Common myeloid progenitor, CD34-positive (primary cell): ENCODE measurements at places on chromosomes 16 and 17.

DNA sequence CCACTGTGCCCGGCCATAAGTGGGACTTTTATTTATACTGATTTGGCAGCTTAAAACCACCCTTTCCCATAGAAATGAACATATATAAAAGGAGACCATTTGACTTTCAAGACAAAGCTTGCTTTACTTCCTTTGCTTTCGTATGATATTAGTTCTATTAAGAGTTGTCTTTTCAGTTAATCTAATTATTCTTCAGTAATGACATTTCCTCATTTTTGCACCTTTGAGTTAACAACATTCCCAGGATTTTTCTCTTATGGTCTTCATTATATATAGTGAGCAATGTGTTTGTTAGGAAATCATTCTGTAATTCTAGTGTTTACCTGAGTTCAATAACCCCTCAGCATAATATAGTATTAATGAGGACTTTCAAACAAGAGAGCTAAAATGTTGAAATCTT, 173.8 kb downstream of the MAP2K6 start:
- no peak for DNase-seq

- DNase-seq, result no peak
These were observed 21.1 kb upstream of the JPT2 start for GRCh38 chr16:1656808-1657617.

- no peak for DNase-seq
These were observed 98.6 kb downstream of the NDE1 start for GRCh38 chr16:15748654-15749053.

GRCh38 chr17:77127735-77128361, 12.9 kb upstream of the SEC14L1 start:
- DNase-seq, result peak; percentile 83

GRCh38 chr16:11333702-11334101, 11.6 kb upstream of the RMI2 start:
- no peak for DNase-seq

GRCh38 chr16:17989255-17989654, 347.3 kb downstream of the NPIPA8 start:
- no peak for DNase-seq

DNA sequence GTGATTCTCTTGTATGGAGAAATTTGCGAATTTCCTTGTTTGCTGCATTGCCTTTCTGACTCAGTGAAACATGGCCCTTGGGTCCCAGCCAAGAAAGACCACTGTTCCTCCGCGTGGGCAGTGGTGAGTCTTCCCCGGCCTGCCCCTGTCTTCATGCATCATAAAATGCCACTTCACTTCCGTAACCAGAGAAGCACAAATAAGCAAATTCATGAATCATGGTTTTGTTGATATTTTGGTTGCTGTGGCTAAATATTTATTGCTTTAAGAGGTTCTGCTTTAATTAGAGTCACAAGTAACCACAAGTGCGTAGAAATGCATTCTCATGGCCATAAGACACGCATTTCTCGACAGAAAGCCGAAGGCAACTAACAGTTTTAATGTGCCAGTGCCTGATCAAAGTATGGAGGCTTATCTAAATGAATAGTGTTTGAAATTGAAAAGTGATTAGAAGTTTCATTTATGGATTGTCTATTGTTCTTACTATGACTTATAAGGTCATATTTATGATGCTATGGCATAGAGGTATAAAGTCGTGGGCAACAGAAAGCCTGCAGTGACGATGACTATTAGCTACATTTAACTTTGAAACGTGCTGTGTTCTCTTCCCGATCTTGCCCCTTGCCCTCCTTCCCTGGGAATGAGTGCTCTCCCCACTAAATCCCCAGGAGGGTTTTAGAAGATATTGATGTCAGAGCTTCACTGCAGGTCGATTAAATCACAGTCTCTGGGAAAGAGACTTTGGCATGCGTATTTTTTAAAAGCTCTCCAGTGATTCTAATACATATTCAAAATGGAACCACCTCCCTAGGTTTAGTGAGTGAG, 76.0 kb downstream of the WIPI1 start:
- peak; percentile 59 for DNase-seq

- peak; percentile 11 for DNase-seq
These were observed 14.7 kb downstream of the C16orf96 start for GRCh38 chr16:4570688-4571321.

GRCh38 chr17:2602597-2603017, 9.2 kb downstream of the PAFAH1B1 start:
- DNase-seq, result no peak

GRCh38 chr17:75059369-75060345, 12.6 kb downstream of the KCTD2 start:
- peak; percentile 79 for DNase-seq

GRCh38 chr17:32515677-32516383, 29.0 kb downstream of the CDK5R1 start:
- DNase-seq, result no peak

GRCh38 chr16:27761816-27762215, 211.9 kb downstream of the KATNIP start:
- DNase-seq, result no peak

DNA sequence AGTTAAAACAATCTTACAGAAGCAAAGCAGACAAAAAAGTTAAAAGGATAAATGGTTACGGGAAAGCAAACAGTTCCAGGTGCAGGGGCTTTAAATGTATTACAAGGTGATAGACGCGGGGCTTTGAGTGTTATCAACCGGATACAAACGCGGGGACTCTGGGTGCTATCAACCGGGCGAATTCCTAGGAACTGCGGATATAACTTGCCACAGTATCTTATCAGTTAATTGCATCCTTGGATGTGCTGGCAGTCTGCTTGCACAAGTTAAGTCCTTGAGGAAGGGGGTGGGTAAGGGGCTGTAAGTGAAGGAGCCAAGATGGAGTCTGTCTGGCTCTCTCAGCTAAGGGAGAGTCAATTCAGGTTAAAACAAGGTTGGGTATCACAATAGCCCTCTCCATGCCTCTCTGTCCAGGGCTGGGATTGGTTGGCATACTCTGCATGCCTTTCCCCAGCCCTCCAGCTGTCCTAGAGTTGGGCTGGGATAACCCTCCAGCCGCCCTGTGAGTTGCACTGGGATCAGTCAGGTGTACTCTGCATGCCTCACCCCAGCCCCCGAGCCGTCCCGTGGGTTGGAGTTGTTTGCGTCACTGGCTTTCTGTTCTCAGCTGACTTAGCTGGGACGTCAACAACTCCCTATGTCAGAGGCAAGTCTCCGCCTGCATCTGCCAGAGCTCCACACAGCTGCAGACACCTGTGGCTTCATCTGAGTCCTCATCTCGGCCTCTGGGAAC, 40.9 kb downstream of the TMEM235 start:
- peak; percentile 57 for DNase-seq

DNA sequence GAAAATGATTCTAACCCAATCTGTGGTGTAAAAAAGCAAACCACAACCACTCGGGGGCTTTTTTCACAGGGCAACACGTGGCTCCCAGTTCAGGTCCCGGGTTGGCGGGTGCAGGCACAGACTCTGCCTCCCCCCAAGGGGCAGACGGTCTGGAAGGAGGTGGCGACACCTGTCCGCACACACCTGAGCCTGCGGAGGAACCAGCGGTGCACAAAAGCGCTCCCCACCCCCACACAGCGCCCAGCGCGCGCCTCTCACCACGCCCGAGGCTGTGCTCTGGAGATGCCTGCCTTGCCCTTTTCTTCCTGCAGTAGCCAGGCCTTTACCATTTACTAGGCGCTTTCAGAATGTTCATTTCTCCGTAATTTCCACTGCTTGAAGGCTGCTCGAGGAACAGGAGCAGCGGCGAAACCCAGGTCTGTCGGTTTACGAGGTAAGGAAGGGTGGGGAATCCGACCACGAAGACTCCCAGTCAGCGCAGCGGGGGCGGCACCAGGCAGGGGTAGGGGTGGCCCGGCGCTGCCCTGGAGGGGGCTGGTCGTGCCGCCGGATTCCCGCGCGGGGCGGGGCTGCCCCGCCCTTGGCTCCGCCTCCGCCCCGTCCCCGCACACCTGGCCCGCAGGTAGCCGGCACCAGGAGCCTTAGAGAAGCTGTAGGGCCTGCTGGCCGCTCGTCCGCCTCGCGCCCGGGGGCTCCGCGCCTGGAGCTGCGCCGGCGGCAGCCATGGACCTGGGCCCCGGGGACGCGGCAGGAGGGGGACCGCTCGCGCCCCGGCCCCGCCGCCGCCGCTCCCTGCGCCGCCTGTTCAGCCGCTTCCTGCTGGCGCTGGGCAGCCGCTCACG, at the start of gene USP43:
USP43 (plus strand) TSS at position 608 of the 842 bp plus-strand sequence; CDS start at position 724, 116 bp downstream.
- DNase-seq, result peak; percentile 80

- DNase-seq, result no peak
These were observed 432.5 kb downstream of the HS3ST3B1 start for GRCh38 chr17:14733376-14733775.

- no peak for DNase-seq
These were observed 44.1 kb downstream of the CYB5D2 start for GRCh38 chr17:4187076-4187475.

GRCh38 chr16:2713523-2713922, 6.5 kb downstream of the PRSS27 start:
- DNase-seq, result peak; percentile 44

GRCh38 chr16:77457046-77457445, 22.2 kb upstream of the ADAMTS18 start:
- DNase-seq, result no peak

GRCh38 chr17:41147531-41148204, 2.0 kb downstream of the KRTAP4-5 start:
- no peak for DNase-seq

GRCh38 chr16:72963533-72964315, 84.2 kb downstream of the ZFHX3 start:
- no peak for DNase-seq

DNA sequence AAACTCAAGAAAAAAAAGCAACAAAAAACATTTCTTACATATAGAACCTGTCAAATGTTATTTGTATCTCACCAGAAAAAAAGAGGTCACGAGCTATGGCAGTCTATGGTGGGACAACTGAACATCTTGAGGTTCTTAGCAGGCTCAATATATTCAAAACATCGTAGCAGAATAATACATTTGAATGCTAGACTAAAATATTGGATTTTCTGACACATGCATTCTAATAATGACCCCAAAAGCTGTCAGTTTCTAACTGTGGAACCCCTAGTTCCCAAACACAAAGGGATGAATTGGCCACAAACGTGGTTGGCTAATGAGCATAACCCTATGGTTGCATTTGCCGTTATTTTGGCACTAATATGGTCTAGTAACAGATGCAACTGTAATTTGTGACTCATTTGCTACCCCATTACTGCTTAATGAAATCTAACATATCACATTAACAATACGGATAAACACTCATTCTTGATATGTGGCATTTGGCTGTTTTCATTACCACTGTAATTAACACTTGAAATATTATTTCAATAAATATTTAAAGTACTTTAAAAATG, 81.2 kb downstream of the TOX3 start:
- no peak for DNase-seq

- DNase-seq, result no peak
These were observed 32.0 kb upstream of the ENDOV start for GRCh38 chr17:80382956-80383355.

GRCh38 chr17:17044846-17045561, 2.7 kb downstream of the MPRIP start:
- DNase-seq, result peak; percentile 66

GRCh38 chr17:77299256-77300015, 158.7 kb downstream of the SEC14L1 start:
- no peak for DNase-seq

DNA sequence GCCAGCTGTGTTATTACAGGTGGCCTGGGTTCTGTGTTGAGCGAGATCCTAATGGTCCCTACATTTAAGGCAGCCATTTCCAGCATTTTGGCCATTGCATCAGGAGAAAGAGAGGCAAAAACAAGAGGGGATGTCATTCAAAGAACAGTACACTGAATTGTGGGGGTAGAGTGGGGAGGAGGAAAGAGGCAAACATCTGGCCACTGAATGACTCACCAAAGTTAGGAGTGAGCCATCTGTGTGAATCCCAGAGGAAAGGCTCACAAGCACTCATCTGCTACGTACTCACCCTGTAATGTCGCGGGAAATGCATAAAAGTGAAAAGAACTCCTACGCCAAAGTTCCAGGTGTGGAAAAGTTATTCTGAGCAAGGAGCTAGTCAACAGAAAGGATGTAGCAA, 16.7 kb downstream of the KRABD2 start:
- DNase-seq, result no peak

DNA sequence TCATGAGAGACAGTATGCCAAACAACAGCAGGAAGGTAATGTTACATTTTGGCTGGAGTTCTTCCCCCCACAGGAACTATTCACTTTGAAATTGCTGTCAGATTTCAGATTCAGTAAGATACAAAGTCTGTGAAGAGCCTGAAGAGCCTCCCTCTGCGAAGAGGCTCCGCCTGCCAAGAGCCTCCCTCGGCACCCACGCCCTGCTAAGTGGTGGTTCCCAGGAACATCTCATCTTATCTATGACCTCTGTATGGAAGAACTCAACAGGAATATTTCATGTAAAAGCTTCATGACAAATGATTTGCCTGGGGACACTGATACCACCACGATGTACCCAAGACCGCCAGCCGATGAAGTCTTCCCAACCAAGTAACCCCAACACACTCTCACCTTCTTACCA, 3.2 kb downstream of the ZC3H7A start:
- no peak for DNase-seq

GRCh38 chr17:47884905-47885730, 10.9 kb upstream of the SP2 start:
- no peak for DNase-seq

GRCh38 chr16:57882792-57883191, 80.5 kb upstream of the KIFC3 start:
- DNase-seq, result no peak

- DNase-seq, result no peak
These were observed 826.2 kb downstream of the CDH8 start for GRCh38 chr16:61210076-61210475.

DNA sequence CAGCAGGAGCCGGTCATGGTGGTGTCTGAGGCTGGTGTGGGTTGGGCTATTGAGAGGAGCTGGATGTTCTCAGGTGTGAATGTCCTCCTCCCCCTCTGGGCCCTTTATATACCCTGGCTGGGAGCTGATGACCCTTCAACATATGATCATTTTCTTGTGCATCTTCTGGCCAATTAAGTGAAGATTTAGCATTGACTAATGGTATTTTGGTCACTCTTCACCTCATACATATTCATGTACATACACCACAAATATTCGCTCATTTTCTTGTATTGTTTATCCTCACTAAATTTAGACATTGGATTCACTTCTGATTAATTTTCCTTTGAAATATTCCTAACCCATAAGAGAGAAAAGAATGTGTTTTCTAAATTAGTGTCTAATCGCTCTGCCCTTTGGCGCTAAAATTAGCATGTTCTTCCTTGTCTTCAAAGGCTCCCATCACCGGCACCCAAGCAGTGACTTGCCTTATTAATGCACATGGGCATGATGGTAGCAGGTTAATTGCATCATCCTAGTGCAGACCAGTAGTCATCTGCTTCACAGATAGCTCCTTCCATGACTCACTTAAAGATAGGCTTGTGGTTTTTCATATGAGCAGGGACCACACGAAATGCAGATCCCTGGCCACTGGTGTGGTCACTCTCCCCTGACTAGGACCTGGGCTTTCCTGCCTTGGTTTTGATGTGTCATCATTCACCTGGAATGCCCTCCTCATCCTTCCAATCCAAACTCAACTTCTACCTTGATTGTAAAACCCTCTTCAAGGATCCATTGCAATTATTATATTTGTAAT, at the start of gene KRTAP2-4:
KRTAP2-4 (minus strand) TSS at position 51 of the 796 bp plus-strand sequence; CDS start at position 17, 34 bp downstream.
- no peak for DNase-seq
